ENCODE measurements at places on chromosomes 16 and 17.

- DNase-seq = no peak
Measured at GRCh38 chr17:69864462-69864861, 210.6 kb upstream of the KCNJ16 start.

GRCh38 chr16:67271446-67271845, 7.9 kb upstream of the PLEKHG4 start:
- DNase-seq = no peak

DNA sequence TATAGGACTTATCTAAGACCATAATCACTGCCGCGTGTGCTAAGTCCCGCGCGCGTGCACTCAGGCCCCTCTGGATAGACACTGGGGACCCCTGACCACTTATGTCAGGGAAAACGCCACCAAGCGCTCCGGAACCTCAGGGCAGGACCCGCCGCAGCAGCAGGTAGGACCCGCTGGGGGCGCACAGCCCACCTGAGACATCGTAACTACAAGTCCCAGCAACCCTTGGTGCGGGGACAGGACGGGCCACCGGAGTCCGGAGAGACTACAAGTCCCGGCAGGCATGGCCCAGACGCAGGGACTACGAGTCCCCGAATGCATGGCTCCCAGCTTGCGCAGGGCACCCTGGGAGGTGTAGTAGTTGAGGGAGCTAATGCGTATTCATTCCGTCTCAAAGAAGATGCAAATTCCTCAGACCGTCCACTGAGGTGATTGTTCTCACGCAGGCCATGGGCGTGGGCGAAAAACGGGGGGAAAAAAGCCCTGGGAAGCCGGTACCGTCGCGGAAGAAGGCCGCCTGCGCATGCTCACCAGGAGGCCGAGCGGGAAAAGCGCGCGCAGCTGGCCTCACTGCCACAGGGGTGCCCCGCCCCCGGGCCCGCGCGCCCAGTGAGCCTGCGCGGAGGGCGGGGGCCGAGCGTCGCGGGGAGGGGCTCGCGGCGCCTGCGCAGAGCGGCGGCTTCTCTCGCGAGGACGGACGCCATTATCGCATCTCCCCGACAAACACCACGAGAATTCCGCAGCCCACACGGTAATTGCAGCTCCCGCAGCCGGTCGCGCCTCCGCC, at the start of gene BANP:
TSS of gene BANP (plus strand) at position 670 of the 787 bp plus-strand sequence. CDS start 23,682 bp downstream, outside the sequence.
- DNase-seq = peak; percentile 98

GRCh38 chr17:72699545-72699944, 392.9 kb downstream of the SLC39A11 start:
- no peak for DNase-seq

DNA sequence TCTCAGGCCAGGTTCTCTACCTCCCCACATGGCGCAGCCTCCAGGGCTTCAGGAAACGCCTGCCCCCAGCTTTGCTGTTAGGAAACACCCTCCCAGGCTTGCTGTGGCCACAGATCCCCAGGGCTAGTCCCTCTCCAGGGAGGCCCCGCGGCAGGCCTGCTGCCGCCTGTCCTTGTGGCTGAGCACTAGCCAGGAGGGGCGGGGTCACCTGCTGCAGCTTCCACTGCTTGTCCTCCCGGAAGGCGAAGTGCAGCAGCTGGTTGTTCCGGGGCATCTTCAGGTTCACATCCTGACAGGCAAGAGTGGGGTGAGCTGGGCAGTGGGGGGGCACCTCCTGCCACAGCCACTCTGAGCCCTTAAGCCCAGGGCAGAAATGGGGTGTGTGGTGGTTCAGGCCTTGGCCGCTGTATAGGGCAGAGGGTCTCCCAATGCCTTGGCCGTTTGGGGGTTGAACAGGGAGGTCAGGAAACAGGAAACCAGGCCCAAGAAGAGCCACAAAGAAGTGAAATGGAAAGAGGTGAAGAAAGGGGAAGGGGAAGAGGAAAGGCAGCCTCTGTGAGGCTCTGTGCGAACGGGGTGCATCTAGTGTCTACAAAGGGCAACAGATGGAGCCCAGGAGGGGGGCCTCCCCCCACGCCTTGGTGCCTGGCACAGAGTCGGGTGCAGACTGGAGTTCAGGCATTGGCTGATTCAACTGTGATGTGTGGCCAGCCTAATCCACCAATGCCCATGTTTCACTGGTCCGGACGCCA, 2.0 kb downstream of the ROGDI start:
- no peak for DNase-seq

GRCh38 chr17:7309628-7310027, 2.2 kb downstream of the EIF5A start:
- DNase-seq = no peak

DNA sequence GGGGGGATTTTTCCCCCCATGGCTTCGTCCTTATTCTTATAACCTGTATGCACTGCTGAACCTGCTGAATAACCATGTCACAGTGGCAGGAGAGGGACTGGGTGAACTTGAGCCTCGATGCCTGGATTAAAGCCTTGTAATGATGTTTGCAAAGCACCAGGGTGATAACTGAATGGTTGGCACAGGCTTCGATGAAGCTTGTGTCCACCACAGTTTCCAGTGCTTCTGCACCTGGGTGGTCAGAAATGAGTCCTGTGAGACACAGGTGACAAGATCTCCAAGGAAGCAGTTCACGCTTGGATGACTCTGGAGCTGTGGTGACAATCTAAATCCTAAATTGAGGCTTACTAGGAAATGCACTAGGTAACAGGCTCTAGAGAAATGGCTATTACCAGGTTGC, 729.3 kb downstream of the MAF start:
- no peak for DNase-seq

- DNase-seq = no peak
Measured at GRCh38 chr16:2483939-2484897, 9.3 kb downstream of the TBC1D24 start.

- no peak for DNase-seq
Measured at GRCh38 chr16:64397945-64398508, 723.8 kb downstream of the CDH11 start.

DNA sequence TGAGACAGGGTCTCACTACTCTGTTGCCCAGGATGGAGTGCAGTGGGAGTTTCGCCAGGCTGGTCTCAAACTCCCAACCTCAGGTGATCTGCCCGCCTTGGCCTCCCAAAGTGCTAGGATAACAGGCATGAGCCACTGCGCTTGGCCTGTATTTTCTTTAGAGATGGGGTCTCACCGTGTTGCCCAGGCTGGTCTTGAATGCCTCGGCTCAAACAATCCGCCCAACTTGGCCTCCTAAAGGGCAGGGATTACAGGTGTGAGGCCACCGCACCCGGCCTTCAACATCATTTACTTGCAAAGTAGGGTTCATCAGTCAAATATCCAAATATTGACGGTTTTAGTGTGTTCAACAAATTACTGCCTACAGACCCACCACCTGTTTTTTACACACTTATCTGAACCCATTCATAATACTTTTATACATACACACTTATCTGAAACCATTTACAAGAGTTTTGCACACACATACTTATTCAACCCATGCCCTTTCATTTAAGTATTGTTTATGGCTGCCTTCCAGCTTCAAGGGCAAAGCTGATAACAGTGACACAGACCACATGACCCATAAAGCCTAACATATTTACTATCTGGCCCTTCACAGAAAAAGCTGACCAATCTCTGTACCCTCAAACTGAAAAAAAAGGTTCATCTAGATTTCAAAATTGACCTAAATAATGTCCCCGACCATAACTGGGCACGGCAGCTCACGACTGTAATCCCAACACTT, 11.9 kb downstream of the TMEM170A start:
- no peak for DNase-seq

GRCh38 chr16:23452221-23452571, 793 bp downstream of the COG7 start:
- DNase-seq = no peak
